ENCODE measurements at places on chromosomes 7 and 10. TPM values are rescaled to one million over a fixed set of nuclear protein-coding genes. Genes with fewer than 3 reads are reported as not detected.

DNA sequence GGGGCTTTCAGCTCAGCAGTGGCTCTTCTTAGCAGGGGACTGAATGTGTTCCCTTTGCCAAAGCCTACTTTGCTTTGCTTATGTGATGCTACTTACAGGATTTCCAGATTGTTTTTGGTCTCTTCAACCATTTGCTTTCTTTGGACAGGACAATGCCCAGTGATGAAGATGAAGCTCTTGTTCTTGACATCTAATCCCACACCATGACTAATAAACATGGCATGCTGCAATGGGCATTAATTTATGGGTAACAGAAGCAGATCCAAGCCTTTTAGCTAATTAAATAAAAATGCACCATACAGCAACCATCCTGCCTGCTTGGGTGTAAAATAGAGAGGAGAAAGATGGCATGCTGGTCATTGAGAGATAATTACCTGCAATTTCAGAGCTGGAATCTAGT, 175.5 kb upstream of the ITGB1 start:
- DNase-seq = no peak

DNA sequence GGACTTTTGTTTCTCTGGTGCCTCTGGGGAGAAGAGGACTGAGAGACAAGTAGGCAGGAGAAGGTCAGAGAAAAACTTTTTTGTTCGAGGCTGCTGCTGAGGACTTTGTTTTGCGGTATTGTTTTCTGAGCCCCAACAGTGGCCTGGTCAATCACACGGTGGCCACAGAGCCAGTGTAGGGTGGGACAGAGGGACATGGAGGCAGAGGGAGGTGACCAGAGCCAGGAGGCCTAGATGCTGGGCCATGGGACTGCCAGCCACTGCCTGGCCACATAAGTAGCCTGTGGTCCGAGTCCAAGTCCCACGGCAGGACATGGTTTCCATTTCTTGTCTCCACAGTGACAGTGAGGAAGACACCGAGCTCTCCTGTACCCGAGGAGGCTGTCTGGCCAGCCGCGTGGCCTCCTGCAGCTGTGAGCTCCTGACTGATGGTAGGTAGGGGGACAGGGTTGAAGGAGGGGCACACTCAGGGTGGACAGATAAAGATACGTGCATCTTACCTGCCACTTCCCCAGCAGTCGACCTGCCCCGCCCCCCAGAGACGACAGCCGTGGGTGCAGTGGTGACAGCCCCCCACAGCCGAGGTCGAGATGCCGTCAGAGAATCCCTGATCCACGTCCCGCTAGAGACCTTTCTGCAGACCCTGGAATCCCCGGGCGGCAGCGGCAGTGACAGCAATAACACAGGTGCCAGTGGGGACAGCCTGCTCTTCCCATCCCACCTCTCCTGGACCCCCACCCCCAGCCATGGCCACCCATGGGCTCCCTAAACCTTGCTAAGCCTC, 27.5 kb downstream of the SH2B2 start:
- DNase-seq = no peak

DNA sequence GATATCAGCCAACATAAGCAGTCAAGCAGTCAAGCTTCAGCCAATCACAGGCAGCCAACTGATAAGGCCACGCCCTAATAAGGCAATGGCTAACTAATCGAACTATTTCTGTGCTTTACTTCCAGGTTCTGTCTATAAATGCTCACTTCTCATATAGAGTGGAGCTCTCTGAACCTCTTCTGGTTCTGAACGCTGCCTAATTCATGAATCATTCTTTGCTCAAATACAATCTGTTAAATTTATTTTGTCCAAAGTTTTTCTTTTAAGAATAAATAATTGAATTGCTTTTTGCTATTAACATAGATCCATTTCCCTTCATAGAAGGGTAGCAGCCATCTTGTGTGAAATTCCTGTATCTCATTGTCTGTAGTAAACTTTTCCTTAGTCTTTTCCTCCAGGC, 97.9 kb upstream of the TMEM72 start:
- no peak for DNase-seq

Gene TUBB8
- total RNA-seq = 0.24 TPM

- DNase-seq = no peak
Measured at GRCh38 chr10:16259726-16260125, 177.1 kb upstream of the PTER start.

Gene TDRD1
- total RNA-seq = 0.24 TPM

DNA sequence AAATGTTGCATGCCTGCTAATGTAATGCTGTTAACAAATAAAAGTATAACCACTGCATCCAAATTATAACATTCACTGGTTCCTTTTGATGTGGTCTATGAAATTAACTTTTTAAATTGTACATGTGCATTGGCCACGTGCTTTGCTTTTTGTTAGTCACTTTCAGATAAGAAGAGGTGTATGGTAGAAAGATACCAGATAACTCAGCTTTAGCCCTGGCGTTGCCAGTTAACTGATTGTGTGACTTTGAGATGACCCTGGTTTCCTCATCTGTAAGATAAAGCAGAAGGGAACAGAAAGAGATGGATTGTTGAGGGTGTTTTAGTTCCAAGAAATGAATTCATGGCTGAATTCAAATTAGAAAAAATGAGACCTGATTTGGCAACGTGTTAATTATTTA, 1.9 kb upstream of the TRDMT1 start:
- no peak for DNase-seq

GRCh38 chr10:51340845-51341610, 266.7 kb downstream of the PRKG1 start:
- DNase-seq = no peak

DNA sequence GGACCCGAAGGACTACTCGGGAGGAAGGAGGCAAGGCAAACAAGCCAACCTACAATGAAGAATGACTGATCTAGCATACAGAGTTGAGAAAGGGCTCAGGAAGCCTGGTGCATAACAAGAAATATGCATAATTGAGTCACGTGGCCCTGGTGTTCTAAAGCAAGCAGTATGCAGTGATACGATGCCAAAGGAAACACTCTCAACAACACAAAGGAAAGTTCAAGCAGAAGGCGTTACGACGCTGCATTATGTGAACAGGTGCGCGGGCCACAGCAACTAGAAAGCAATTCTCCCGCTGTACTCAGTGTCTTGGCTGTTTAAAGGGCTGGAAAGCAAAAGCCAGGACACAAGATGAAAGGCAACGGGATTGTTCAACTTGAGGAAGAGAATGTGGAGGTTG, 100.8 kb downstream of the PRTFDC1 start:
- no peak for DNase-seq

GRCh38 chr10:74977913-74978847, 133.3 kb upstream of the SAMD8 start:
- DNase-seq = no peak

- no peak for DNase-seq
Measured at GRCh38 chr10:124128811-124129145, 35.4 kb upstream of the CHST15 start.

Gene PLXDC2
- total RNA-seq = 25.3 TPM

DNA sequence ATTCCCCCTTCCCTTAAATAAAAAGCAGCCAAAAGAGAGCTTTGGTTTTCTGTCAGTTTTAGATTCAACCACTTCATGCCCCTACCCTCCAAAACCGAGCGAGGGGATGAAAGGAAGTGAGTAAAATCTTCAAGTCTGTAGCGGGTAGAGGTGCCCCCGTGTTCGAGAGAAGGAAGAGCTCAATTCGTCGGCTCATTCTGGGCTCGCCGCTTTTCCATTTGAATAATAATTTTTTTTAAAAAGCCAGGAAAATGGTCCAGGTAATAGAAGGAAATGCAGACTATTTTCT, 436.2 kb upstream of the GALNT17 start:
- no peak for DNase-seq

GRCh38 chr10:94274142-94274787, 88.5 kb downstream of the NOC3L start:
- DNase-seq = peak; percentile 13

Gene BMPER
- total RNA-seq = 83.3 TPM

GRCh38 chr10:119524720-119525070, 17.8 kb downstream of the RGS10 start:
- DNase-seq = no peak

- DNase-seq = no peak
Measured at GRCh38 chr7:128030263-128030653, 979 bp downstream of the LRRC4 start.

GRCh38 chr7:31828520-31828919, 141.5 kb downstream of the PPP1R17 start:
- DNase-seq = no peak

- DNase-seq = peak; percentile 20
Measured at GRCh38 chr10:11170993-11171851, 153.6 kb downstream of the CELF2 start.

DNA sequence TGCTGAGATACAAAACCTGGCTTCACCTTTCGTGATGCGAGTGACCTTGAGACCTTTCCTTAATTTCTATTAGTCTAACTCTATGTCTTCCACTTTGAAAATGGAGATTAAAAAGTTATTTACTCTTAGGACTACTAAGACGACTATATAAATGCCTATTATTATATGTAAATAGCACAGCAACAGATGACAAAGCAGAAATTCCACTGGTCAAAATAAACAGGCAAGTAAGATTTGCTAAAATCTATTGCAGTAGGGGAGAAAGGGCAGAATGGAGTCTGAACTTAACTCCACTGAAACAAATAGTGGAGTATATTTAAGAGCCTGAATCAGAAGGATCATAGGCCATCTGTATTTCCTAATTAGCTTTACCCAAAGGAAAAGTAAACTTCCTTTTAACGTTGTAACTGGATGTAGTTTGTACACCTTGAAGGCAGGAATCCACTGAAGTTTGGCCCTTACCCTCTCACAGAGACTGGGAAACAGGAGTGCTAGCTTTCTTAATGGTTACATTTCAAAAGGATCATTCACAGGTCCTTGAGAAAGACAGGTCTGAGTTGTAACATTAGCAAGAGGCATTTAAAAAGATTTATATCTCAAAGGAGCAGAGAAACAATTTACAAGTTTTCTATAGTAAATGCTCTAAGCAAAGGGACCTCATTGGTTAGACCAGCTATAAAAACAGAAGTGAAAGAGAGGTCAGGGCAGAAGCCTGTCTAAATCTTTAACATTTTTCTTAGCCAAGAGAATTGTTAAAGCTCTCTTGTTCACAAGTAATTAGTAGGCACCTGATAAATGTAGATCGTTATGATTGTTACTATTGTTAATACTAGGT, 332.5 kb downstream of the ZWINT start:
- DNase-seq = no peak

Gene GARIN1A
- total RNA-seq = 0.72 TPM

- no peak for DNase-seq
Measured at GRCh38 chr7:2698581-2699288, 10.7 kb downstream of the AMZ1 start.

Gene RSPH10B
- total RNA-seq = 1.2 TPM

- DNase-seq = peak; percentile 46
Measured at GRCh38 chr7:117385363-117386109, 41.8 kb downstream of the ASZ1 start.

Gene KIAA1549
- total RNA-seq = 3.4 TPM

Gene CYP2W1
- total RNA-seq = 39.2 TPM

DNA sequence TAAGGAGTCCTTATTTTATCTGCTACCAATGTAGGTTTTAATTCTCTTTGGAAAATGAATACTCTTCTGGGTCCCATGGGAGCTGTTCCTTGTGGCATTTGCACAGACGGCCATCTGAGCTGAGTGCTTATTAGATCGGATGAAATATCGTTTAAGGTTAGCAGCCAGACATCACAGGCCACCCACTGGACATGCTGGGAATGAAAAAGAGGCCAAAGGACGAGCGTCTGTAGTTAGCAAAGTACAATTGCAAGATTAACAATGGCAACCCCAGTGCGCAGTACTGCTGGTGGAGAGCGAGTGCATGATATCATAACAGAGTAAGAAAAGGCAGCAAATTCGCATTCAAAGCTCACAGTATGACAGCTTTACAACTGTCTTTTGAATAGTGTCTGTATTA, 28.3 kb upstream of the CREB5 start:
- no peak for DNase-seq

DNA sequence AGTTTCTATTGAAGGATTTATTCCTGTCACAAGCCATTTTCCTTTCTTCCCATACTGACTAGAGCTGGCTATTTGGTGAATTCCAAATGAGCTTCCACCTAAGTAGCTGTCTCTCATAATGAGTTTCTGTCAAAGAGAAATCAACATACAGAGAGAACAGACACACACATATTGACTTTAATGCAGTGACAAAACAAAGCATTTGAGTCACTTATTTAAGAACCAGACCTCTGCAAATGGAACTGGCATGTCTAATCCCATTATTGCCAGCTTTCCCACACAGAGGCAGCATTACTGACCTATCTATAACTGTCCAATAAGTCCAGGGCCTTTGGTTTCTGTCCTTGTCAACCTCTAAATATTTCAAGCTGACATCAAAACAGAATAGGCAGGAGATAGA, 179.3 kb upstream of the CSTF2T start:
- DNase-seq = no peak

DNA sequence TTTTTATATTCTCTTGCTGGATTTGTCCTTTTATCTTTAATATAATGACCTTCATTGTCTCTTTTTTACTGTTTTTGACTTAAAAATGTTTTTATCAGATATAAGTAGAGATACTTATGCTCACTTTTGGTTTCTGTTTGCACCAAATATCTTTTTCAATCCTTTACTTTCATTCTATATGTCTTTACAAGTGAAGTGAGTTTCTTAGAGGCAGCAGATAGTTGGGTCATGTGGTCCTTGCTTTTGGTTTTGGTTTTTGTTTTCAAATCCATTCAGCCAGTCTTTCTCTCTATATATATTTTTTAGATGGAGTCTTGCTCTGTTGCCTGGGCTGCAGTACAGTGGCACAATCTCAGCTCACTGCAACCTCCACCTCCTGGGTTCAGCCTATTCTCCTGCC, 932.4 kb upstream of the LRRTM3 start:
- no peak for DNase-seq

Measured in umbilical cord (tissue), 2 donors.